SHP77 treated with DMSO at 0.1 percent for 48 hours (cell line): ENCODE measurements at places on chromosomes 4 and X.

- DNase-seq, result no peak
Observed at GRCh38 chr4:189092581-189092980, 848.1 kb upstream of the FRG1 start.

DNA sequence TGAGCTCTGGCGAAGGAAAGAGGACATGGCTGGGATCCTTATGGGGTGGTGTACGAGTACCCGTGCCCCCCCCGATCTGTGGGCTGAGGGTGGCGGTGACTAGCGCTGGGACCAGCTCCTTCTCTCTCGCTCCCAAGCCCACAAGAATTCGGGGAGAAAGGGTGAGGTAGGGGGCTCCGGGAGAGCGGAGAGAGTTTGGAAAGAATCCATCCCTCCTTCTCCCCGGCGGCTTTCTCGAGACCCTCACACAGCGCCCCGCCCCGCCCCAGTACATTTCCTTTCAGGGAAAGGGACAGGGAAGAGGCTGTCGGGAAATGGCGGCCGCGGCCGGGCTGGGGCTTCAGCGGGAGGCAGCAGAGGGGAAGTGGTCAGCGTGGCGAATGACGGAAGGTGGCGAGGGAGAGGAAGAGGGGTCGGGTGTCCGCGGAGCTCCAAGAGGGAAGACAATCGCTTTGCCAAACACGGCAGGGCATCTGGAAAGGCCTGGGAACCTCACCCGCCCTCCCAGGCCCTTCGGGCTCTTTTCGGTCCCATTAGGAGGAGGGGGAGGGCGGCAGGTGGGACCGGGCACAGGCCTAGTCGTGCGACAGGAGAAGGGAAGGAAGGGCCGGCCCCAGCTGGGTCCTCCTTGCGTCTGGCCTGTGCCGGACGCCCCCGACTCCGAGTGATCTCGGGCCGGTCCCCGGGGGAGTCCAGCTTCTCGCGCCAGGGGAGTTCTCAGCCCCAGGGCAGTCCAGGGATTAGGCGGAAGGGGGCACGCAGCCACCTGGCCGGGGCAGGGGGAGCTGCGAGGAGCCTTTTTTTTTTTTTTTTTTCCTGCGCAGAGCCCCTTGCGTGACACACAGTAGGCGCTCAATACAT is 10.2 kb downstream of the HNRNPH2 start:
- peak; percentile 1 for DNase-seq

DNA sequence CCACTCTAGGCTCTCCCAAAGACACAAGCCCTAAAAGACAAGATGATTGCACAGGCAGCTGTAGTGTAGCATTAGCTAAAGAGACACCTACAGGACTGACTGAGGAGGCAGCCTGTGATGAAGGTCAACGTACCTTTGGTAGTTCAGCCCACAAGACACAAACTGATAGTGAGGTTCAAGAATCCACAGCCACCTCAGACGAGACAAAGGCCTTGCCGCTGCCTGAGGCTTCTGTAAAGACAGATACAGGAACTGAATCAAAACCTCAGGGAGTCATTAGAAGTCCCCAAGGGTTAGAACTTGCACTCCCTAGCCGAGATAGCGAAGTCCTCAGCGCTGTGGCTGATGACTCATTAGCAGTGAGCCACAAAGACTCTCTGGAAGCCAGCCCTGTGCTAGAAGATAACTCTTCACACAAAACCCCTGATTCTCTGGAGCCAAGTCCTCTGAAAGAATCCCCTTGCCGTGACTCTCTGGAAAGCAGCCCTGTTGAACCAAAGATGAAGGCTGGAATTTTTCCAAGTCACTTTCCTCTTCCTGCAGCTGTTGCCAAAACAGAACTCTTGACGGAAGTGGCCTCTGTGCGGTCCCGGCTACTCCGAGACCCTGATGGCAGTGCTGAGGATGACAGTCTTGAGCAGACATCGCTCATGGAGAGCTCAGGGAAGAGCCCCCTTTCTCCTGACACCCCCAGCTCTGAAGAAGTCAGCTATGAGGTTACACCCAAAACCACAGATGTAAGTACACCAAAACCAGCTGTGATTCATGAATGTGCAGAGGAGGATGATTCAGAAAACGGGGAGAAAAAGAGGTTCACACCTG is 306.3 kb downstream of the ANK2 start:
- no peak for DNase-seq

DNA sequence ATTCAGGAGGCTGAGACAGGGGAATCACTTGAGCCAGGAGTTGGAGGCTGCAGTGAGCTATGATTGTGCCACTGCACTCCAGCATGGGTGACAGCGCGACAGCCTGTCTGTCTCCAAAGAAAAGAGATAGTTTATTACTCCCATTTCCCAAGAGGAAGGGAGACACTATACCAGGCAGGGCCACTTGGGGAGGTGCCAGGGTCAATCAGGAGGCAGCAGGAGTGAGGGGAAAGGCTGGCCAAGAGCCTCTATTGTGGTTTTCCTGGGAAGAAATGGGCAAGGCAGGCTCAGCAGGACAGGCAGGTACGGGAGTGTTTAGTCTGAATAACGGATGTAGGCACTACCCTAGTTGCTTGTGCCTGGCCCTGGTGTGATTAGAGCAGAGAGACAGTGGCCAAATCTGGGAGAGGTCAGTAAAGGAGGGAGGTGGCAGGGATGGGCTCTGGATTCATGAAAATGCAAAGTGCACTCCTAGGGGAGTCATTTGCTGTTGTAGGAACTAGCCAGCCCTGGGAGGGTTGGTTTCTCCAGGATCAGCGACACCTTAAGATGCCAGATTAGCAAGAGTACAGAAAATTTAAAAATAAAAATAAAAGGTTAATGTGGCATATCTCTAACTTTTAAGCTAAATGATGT is 20.2 kb upstream of the CDKN2AIP start:
- no peak for DNase-seq

DNA sequence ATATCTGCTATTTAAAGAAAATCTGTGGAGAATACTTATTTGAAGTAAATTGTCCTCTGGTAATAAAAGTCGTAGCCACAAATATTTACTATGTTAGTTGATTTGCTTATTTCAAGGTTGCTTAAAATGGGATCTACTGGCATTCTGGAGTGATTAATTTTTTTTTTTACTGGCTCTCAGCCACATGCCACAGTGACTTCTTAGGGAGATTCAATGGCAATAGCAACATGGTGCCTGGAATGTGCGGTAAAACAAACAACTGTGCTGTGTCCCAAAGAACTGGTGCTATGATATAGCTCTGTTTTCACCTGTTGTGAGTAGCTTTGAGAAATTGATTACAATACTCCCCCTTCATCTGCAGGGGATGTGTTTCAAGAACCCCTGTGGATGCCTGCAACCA is 324.3 kb downstream of the GPAT3 start:
- no peak for DNase-seq

- no peak for DNase-seq
Observed at GRCh38 chr4:148954011-148954749, 512.0 kb upstream of the NR3C2 start.
